ENCODE measurements at places on chromosomes 3 and 15.
A peak's percentile ranks its signal among the peaks of the same experiment; 100 is the strongest.

GRCh38 chr3:27577504-27577903 is 93.3 kb upstream of the SLC4A7 start:
- no peak for ATAC-seq

GRCh38 chr3:194103505-194103904 is 32.4 kb upstream of the HES1 start:
- ATAC-seq, result peak; percentile 79

DNA sequence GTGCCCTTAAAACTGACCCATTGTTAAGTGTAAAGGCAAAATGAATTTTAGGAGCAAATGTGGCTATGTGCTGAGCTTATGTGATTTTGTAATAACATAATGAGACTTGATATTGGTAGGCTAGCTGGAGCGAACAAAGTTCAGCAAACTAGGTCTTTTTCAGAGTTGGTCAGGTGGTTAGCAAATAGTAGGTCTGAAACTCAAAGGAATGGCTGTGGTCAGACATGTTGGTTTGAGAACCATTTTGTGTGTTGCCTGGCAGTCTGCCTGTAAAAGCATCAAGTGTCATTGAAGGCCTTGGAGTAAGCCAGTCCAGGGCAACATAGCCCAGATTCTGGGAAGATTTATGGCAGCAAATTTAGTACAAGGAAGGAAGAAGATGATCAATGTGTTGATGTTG is 16.4 kb downstream of the FBXO22 start:
- no peak for ATAC-seq

GRCh38 chr15:57731530-57732103 is 25.1 kb downstream of the POLR2M start:
- ATAC-seq, result no peak

- ATAC-seq, result no peak
Observed at GRCh38 chr3:169467751-169468150, 195.8 kb downstream of the MECOM start.

GRCh38 chr15:101542306-101543025 is 53.0 kb upstream of the PCSK6 start:
- ATAC-seq, result peak; percentile 62

- ATAC-seq, result no peak
Observed at GRCh38 chr15:76338486-76339304, 2.1 kb downstream of the ISL2 start.

- ATAC-seq, result no peak
Observed at GRCh38 chr3:125207949-125208568, 4.5 kb downstream of the SLC12A8 start.

DNA sequence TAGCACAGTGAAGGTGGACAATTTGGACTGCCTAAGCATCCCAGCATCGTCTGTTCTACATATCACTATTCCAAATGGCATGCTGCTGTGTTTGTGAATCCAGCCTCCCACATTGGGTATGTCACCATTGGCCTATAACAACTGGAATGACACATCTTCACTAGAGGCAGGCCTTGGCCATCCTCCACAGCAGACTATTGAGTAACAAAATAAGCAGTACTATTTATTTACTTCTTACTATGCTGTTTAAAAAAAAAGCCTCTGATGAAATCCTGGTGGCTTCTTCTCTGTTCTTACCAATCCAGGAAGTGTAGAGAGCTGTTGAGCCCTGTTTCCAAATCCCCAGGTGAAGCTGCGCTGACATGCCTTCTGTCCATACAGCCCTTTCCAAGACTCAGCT is 30.6 kb upstream of the CERS3 start:
- ATAC-seq, result no peak

DNA sequence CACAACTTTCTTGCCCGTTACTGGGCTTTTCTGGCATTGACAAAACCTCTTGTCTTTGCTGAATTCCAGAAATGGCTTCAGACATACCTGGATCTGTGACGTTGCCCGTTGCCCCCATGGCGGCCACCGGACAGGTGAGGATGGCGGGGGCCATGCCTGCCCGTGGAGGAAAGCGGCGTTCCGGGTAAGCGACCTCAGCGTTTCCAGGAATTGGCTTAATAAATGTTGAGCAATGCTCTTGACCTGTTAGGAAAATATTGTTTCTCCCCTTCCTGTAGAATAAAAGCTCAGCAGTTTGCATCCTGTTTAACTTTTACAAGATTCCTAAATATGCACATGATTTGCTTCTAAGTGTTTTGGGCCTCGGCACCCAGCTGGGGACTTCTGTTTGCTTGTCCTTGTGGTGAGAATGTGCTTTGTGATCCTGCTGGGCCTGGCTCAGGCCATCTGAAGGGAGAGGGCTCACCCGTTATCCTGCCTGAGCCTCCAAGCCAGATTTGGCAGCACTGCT is 46.7 kb downstream of the ARNT2 start:
- ATAC-seq, result no peak

DNA sequence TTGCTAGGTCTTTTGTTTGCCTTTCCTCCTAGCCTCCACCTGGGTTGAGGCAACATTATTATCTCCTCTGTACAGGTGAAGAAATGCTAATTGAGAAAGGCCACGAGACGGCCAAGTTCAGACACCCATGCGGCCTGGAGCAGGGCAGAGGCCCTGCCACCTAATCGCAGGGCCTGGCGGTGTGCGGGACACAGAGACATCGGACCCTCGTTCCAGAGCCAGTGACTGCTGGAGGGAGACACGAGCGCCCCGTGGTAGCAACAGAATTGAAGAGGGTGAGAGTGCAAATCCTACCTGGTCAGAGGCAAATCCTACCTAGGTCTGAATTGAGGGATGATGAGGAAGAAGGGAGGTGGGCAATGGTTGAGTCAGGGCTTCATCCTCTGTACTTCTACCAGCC is 113.8 kb upstream of the MEF2A start:
- no peak for ATAC-seq

- no peak for ATAC-seq
Observed at GRCh38 chr3:48974076-48974864, 15.8 kb upstream of the P4HTM start.

DNA sequence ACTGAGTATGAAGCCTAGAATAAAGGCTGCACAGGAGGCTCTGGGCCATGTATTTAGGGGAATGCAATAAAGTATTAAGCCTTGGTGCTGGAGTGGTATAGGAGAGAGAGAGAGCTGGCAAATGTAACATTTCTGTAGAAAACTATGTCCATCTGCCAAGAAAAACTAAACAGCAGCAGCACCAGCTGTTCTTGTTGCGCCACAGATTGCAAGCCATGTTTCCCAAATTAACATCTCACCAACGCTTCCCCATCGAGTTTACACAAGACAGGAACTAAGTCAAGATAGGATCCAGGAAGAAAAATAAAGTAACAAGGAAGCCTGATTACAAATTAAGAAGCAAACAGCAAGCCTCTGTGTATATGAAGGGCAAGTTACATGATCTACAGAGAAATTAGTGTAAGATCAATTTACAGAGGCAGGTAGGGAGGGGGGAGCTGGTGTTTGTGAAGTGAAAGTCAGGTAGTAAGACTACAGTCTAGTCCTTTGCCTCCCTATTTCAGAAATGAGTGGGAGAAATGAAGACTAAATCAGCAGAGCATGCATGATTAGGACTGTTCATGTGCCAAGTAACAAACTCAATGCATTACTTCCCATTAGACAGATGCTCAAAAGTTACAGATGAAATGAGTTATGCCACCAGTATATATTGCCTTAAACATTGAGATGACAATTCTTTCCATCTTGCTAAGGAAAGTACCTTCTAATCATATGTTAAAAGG is 900.5 kb downstream of the EPHA3 start:
- ATAC-seq, result no peak

DNA sequence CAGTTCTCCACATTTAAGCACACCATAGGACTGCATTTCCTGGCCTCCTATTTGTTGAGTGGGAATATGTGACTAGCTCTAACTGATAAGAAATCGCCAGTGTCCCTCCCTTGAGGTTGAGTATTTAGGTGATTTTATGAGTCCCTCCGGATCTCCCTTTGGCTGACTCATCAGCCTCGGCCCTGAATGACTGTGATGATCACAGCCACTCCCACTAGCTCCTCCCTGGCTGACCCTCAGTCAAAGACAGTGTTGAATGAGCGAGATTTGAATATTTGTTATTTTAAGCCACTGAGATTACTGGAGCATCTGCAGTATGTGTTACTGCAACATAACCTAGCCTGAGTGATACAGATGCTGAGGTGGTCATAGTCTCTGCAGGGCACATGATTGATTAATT is 515.3 kb downstream of the EPHB1 start:
- ATAC-seq, result no peak

GRCh38 chr3:16181361-16181760 is 6.9 kb downstream of the GALNT15 start:
- ATAC-seq, result no peak

- peak; percentile 32 for ATAC-seq
Observed at GRCh38 chr3:52055537-52056351, 627 bp downstream of the DUSP7 start.

GRCh38 chr3:183100376-183100775 is 1.1 kb upstream of the MCCC1 start:
- no peak for ATAC-seq

GRCh38 chr3:71520161-71521020 is 63.1 kb downstream of the FOXP1 start:
- no peak for ATAC-seq

- no peak for ATAC-seq
Observed at GRCh38 chr3:74676-75243, 121.8 kb upstream of the CHL1 start.
